Naive B cell (primary cell): ENCODE measurements at places on chromosomes 4 and X. TPM values are rescaled to one million over a fixed set of nuclear protein-coding genes. Genes with fewer than 3 reads are reported as not detected.
A peak's percentile ranks its signal among the peaks of the same experiment; 100 is the strongest.

DNA sequence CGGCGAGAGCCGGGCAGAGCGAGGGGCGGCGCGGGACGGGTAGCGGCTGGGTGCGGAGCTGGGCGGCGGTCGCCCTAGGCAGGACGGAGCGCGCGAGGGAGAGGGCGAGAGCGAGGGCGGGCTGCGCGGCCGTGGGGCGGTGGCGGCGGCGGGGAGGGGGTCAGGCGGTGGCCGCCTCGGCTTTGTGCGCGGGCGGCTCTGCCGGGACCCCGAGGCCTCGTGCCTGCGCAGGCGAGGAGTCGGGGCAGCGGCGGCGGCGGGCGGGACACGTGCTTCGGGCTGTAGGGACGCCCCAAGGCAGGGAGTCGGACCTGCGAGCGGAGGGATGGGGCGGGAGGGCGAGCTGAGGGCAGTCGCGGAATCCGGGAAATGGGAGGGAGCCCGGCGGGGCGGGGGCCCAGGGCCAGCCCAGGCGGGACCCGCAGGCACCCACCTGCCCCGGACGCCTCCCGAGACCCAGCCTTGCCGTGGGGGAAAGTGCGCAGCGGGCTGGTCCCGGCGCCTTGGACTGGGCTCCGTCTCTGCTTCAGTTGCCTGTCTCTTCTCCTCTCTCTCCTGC lies 465 bp downstream of the BMPR1B start:
- no peaks in the 10 kb centered on the region for H3K36me3 ChIP-seq
- no peak for DNase-seq
- peaks cover 7% of the 10 kb centered on the region for H3K4me1 ChIP-seq
- H3K27ac ChIP-seq, result no peak overlapping the region
- peaks cover 83% of the 10 kb centered on the region for H3K27me3 ChIP-seq

- DNase-seq, result no peak
- H3K36me3 ChIP-seq, result no peaks in the 10 kb centered on the region
Observed at GRCh38 chr4:62222121-62222520, 1022.0 kb downstream of the ADGRL3 start.

DNA sequence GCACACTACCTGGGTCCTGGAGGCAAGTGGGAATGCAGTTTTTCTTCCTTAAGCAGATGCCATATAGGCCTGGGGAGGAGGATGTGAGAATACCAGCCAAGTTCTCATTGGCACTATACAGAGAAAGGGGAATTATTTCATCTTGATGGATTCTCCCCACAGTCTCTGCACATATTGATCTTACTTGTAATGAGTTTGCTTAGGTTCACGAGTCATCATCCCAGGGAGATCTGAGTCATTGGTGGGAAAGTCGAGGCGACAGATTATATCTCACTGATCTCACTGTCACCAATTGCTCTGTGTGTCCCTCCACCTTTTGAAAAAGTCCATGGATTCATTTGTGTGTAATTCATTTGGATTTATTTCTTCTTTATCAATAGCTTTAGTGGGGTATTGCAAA lies 156.8 kb downstream of the AR start:
- DNase-seq, result no peak
- no peaks in the 10 kb centered on the region for H3K4me1 ChIP-seq
- H3K36me3 ChIP-seq, result no peaks in the 10 kb centered on the region
- H3K4me3 ChIP-seq, result no peak overlapping the region
- H3K27me3 ChIP-seq, result no peaks in the 10 kb centered on the region

GRCh38 chr4:78226279-78226678 lies 169.2 kb downstream of the FRAS1 start:
- no peak for DNase-seq
- no peaks in the 10 kb centered on the region for H3K4me1 ChIP-seq
- H3K27me3 ChIP-seq, result no peaks in the 10 kb centered on the region

DNA sequence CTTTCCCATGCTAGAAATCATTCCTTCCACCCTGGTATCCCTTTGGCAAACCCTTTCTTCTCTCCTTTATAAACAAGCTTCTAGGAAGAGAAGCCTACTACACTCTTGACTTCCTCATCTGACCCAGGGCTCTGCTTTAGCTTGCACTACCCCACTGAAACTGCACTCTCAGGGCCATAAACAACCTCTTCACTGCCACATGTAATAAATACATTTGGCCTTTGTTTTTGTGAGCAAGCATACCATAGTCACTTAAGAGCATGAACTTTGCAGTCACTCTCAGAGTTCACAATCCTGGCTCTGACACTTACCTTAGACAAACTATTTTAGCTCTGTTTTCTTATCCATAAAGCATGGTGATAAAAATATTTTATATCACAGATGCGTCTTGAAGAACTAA lies 50.7 kb upstream of the USP38 start:
- no peaks in the 10 kb centered on the region for H3K27me3 ChIP-seq
- H3K36me3 ChIP-seq, result no peaks in the 10 kb centered on the region
- no peak overlapping the region for H3K4me3 ChIP-seq
- H3K27ac ChIP-seq, result no peak overlapping the region

DNA sequence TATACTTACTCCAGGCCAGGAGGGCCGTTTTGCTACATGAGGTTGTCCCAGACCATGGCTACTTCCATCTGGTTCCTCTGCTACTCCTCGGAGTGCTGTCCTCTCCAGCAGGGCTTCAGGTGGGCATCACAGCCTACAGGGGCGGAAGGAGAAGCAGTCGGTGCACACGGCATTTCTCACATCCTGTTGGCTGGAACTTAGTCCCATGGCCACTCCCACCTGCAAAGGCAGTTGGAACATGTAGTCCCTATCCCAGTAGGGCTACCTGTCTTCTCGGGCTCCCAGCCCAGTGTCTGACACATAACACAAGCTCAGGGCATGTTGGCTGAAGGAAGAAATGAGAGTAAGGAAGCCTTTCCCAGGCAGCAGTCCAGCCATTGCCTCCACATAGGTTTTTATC lies 7.7 kb upstream of the STK32B start:
- no peak overlapping the region for H3K27ac ChIP-seq
- H3K4me1 ChIP-seq, result peaks cover 23% of the 10 kb centered on the region
- H3K36me3 ChIP-seq, result no peaks in the 10 kb centered on the region
- H3K27me3 ChIP-seq, result peaks cover 36% of the 10 kb centered on the region
- no peak overlapping the region for H3K4me3 ChIP-seq

DNA sequence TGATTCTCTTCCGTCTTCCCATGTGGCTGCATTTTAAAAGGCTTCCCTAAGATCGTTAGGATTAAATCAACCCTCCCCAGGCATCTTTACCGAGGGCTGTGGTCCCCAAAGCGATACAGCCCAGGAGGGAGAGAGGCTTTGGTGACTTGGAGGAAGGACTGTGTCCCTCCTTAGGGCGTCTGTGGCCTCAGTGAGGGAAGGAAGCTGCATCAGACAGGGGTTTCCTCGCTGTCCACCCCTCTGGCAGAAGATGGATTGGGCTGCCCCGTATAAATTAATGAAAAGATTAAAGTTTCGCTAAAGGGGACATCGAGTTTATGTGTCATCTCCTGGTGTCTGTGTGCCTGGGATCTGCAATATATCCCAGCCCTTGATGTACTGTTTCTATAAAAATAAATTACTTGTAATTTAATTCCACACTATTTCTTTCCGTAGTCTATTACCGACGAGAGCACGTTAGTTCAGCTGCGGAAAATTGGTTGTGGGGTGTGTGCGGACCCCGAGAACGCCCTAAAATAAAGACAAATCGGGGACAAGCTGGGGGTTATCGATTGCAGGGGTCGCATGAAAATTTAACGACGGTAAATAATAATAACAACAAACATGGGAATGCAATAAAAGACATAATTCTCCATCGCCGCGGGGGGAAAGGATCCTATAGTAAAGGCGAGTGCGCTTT lies 6.5 kb downstream of the SHOX start:
- H3K36me3 ChIP-seq, result no peaks in the 10 kb centered on the region
- peaks cover 35% of the 10 kb centered on the region for H3K27me3 ChIP-seq
- H3K4me3 ChIP-seq, result no peak overlapping the region
- no peak overlapping the region for H3K27ac ChIP-seq

DNA sequence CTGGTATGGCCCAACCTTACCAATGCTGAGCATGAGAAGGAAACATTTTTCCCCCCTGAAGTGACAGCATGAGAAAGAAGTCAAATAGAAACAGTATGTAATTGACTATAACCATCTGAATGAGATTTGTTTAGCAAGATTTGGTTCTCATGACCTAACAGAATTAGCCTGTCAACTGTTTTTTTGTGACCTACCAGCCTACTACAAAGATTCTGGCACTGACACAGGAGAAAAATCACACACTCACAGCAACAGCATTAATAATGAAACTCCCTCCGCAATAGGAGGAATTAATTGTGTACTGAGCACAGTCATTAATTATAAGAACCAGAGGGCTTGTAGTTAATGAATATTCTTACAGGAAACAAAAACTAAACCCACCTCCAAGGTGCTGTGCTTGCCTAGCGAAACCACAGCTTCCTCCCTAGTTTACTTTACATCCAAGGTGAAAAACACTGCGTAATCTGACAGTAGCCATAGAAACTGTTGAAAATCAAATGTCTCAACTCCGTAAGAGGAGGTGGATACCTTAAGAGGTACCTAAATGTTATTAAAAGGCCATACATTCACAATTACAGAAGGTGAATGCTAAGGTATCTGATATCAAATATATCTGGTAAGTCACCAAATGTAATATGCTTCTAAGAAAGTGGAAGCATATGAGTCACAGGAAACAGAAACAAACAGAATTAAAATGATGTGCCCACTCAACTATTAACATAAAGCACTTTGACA lies 34.9 kb downstream of the MMRN1 start:
- H3K4me1 ChIP-seq, result no peaks in the 10 kb centered on the region
- no peak for DNase-seq
- peak overlapping the region; percentile 12 for H3K4me3 ChIP-seq
- peaks cover 20% of the 10 kb centered on the region for H3K36me3 ChIP-seq

DNA sequence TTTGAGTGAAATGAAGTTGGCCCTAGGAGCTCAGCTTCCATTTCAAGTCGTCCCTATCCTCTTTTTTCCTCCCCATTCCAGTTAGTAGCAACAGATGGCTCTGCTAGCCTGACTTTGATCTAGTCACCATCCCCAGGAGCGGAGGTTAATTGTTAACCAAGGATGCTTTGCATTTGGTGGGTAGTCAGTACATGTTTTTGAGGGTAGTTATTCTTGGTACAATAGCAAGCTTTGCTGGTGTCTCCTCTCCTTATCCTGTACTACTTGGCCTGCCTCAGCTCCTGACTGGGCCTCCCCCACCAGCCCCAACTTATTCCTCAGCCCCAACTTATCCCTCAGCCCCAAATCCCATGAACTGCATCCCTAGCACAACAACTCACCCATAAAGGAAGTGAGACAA lies 14.8 kb upstream of the RTL5 start:
- DNase-seq, result no peak
- H3K4me3 ChIP-seq, result no peak overlapping the region
- H3K36me3 ChIP-seq, result no peaks in the 10 kb centered on the region
- H3K4me1 ChIP-seq, result peaks cover 6% of the 10 kb centered on the region

- H3K27ac ChIP-seq, result no peak overlapping the region
- no peaks in the 10 kb centered on the region for H3K36me3 ChIP-seq
- H3K4me3 ChIP-seq, result no peak overlapping the region
- no peaks in the 10 kb centered on the region for H3K4me1 ChIP-seq
- no peak for DNase-seq
Observed at GRCh38 chr4:164011791-164012190, 517.3 kb downstream of the TMA16 start.

- no peak overlapping the region for H3K4me3 ChIP-seq
- DNase-seq, result no peak
- no peaks in the 10 kb centered on the region for H3K4me1 ChIP-seq
- no peak overlapping the region for H3K27ac ChIP-seq
Observed at GRCh38 chrX:148574237-148574973, 74.0 kb downstream of the AFF2 start.

GRCh38 chr4:177957596-177958360 lies 515.5 kb upstream of the AGA start:
- DNase-seq, result no peak
- no peak overlapping the region for H3K27ac ChIP-seq
- H3K36me3 ChIP-seq, result no peaks in the 10 kb centered on the region
- no peaks in the 10 kb centered on the region for H3K27me3 ChIP-seq
- no peak overlapping the region for H3K4me3 ChIP-seq
- H3K4me1 ChIP-seq, result no peaks in the 10 kb centered on the region

- DNase-seq, result no peak
- no peaks in the 10 kb centered on the region for H3K4me1 ChIP-seq
- no peaks in the 10 kb centered on the region for H3K27me3 ChIP-seq
- H3K27ac ChIP-seq, result no peak overlapping the region
Observed at GRCh38 chrX:113289503-113289902, 448.9 kb upstream of the AMOT start.

DNA sequence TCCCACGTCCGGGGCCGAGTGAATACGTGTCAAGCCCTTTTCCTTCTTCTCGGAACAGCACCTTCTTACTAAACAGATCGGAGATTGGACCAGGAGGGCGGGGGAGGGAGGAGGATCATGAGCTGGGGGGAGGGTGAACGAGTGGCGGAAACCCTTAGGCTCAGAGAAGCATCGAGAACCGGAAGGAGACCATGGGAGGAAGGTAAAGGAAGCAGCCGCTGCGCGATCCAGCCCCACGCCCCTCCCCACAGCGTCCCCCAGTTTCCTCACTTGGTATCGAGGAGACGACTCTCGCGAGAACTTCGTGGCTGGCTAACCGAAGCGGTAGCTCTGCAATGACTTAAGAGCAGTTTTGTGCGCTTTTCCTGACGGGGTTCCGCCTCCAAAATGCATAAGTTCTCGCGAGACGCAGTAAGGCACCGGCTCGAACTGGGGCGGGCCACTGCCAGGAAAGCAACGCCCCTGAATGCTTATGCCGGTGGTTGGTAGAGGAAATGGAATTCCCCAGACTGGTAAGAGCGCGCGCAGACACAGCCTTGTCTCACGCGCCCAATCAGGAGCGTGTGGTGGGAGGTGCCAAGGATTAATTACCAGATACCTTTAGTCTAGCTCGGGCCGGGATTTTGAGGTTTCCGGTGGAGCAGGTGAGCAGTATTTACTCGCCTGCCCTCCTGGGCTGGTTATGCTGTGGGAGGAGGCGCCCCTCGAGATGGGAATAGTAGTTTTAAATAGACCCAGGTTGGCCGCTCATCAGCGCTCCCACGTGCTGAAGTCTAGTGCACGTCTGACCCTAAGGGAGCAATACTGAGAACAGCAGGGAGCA lies 534 bp upstream of the UBE2D3 start:
- peaks cover 28% of the 10 kb centered on the region for H3K4me1 ChIP-seq
- no peak overlapping the region for H3K4me3 ChIP-seq
- H3K36me3 ChIP-seq, result no peaks in the 10 kb centered on the region
- H3K27me3 ChIP-seq, result no peaks in the 10 kb centered on the region
- no peak overlapping the region for H3K27ac ChIP-seq
- peak; percentile 98 for DNase-seq

DNA sequence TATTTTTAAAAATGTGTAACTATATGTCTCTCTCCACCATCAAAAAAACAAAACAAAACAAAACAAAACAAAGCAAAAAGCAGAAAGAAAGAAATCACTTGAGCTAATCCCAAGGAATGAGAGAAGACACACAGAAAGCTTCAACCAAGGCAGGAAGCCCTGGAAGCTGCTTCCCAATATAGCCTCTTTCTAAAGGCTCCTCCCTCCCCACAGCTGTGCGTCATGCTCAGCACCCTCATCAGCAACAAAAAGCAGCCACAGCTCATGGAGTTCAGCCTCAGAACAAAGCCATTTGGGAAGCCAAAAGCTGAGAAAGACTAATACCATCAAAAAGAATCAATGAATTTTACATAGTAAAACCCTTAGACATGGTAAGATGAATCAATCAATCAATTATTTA lies 501.6 kb upstream of the SMIM31 start:
- no peak for DNase-seq
- H3K4me1 ChIP-seq, result no peaks in the 10 kb centered on the region
- no peak overlapping the region for H3K4me3 ChIP-seq
- no peaks in the 10 kb centered on the region for H3K36me3 ChIP-seq

Gene GBA3
- not detected for polyA plus RNA-seq

Gene FMR1NB
- polyA plus RNA-seq, result not detected

Gene CHST7
- 0.88 TPM for polyA plus RNA-seq

Gene PRKG2
- polyA plus RNA-seq, result 1.5 TPM

Gene C4orf46
- polyA plus RNA-seq, result 4.7 TPM
